ENCODE measurements at places on chromosomes 12 and 14.

GRCh38 chr12:8722286-8722800 lies 24.6 kb downstream of the RIMKLB start:
- DNase-seq: no peak

DNA sequence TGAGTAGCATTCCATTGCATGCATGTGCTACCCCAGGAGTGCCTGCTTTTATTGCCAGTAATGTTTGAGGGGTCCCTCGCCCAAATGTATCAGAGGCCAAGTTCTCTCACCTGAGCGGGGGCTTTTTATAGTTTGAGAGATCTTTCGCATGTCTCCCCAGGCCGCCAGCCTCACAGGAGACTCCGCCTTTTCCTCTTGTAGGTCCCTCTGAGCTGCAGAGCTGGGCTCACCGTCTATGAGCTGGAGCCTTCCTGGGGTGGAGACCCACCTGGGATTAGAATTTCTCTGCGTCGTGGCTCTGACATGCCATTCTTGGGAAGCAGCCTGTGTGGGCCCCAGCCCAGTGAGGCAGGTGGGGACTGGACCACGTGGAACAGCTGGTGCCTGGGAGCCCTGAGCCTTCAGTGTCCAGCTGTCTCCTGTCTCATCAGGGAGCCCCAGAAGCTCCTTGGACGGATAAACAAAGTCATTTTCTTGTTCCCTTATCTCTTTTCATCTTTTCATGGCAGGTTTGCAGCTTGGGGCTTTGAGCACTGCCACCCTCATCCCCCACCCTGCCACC lies 261.7 kb upstream of the CRY1 start:
- DNase-seq: no peak

DNA sequence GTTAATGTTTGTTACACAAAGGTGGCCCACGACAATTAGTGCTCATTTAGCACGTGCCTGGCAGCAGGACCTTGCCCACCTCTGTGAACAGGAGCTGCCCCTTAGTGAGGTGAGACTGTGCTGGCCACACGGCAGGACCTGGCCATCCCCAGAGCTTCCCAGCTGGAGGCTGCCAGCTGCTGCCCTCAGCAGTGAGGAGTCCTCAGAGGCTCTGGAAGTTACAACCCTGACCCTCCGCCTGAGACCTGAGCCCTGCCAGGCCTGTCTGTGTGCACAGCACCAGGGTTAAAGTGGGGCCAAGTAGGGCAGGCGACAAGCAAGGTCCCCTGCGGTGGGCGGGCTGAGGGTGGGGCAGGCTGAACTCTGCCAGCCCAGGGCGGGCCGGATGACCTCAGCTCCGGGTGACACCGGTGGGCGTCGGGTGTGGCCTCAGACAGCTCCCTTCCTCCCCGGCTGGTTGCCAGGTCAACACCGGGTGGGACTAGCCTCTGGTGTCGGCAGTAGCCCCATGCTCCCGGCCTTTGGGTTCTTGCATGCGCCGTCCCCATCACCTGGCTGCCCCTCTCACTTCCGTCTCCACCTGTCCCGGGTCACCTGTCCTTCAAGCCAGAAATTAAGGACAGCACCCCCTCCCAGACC lies 9.2 kb upstream of the LBHD2 start:
- no peak for DNase-seq

DNA sequence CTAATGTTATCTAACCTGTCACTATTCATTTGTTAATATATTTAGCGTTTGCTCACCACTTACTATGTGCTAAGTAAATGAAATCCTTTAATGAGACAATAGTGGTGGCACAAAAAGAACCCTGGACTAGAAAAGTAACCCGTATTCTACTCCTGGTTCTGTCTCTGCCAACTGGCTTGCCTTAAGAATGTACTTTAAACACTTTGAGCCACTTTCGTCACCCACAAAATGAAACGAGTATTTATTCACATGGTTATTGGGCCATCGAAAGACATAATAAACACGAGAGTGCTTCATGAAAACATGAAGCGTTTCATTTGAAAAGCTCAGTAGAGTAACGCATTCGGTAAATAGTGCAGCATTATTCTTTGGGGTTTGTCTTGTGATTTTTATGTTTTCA lies 254.7 kb downstream of the EGLN3 start:
- DNase-seq: no peak
